ENCODE measurements at places on chromosomes 2 and 18. TPM values are rescaled to one million over a fixed set of nuclear protein-coding genes. Genes with fewer than 3 reads are reported as not detected.

GRCh38 chr2:124025171-124025580, at the start of gene CNTNAP5:
CNTNAP5 (plus strand) TSS chr2:124025287; CDS start chr2:124025651, 364 bp downstream.
- DNase-seq, result no peak

- DNase-seq, result no peak
These were observed 6.1 kb upstream of the ICA1L start for GRCh38 chr2:202877699-202878098.

DNA sequence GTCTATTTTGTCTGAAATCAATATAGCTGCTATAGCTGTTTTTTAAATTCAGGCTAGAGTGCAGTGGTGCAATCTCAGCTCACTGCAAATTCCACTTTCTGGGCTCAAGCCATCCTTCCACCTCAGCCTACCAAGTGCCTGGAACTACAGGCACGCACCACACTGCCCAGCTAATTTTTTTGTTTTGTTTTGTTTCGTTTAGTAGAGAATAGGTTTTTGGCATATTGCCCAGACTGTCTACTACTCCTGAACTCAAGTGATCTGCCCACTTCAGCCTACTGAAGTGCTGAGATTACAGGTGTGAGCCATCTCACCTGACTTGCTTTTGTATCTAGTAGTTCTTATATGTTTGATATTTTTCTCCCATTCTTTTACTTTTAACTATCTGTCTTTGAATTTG, 259.7 kb downstream of the CDH19 start:
- no peak for DNase-seq

- no peak for DNase-seq
These were observed 3.2 kb downstream of the SERPINB13 start for GRCh38 chr18:63590373-63590772.

DNA sequence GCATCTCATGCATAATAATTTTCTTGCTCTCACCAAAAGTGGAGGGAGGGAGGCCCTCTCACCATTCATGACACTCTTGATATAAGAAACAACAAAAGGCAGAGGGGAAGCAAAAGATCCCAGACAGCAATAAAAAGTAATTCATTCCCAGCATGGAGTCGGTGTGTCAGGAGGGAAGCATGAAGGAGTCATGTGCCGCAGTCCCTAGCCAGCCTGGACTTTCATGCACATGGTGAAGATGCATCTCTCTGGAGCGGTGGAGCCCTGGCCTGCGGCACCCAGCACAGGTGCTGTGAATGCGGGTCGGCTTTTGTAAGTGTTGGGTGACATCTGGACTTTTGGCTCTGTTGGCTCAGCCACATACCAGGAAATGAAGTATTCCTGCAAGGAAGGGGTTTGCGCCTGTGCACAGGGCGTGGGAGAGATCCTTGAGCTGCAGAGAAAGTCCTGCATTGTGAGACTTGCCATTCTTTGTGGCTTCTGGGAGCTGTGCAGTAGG, 119.4 kb downstream of the COPS8 start:
- peak; percentile 40 for DNase-seq

- no peak for DNase-seq
These were observed 3.9 kb upstream of the C2orf69 start for GRCh38 chr2:199907008-199907714.

DNA sequence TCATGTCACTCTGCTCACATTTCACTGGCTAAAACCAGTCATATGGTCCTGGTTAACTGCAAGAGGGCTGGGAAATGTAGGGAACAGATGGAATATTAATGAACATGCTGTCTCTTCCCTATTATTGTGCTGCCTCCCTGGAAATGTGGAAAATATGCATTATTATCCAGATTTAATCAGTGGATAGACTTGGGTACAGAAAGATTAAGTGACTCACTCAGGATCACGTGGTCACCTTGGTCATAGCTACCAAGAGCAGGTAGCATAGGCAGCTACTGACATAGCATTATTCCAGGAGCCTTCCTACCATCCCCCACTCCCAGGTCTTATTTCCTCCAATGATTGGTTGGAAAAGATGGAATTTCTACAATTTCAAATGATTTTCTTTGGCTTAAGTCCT, 141.1 kb downstream of the HRH4 start:
- no peak for DNase-seq

DNA sequence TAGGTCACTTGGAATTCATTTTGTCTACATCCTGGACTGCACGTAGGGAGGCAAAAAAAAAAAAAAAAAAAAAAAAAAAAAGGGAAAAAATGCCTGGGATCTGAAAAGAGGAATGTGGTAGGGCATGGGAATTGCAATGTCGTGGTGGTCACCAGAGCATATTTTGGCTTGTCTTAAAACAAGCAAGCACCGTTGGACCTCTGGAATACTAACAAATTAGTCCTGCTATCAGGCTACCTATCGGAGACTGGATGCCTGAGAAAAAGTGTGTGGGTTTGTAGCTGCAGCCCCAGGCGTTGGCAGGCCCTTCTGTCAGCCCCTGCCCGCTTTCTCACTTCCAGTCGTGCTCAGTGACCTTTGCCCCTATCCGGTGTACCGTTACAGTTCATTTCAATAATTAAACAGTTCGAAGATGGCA, 588.5 kb upstream of the ZEB2 start:
- DNase-seq, result peak; percentile 35

- DNase-seq, result no peak
These were observed 13.4 kb downstream of the CERS6 start for GRCh38 chr2:168469281-168469988.

- no peak for DNase-seq
These were observed 80.8 kb upstream of the ACSL3 start for GRCh38 chr2:222780051-222780450.

GRCh38 chr18:31487246-31488015, 10.5 kb upstream of the DSG2 start:
- DNase-seq, result peak; percentile 88

DNA sequence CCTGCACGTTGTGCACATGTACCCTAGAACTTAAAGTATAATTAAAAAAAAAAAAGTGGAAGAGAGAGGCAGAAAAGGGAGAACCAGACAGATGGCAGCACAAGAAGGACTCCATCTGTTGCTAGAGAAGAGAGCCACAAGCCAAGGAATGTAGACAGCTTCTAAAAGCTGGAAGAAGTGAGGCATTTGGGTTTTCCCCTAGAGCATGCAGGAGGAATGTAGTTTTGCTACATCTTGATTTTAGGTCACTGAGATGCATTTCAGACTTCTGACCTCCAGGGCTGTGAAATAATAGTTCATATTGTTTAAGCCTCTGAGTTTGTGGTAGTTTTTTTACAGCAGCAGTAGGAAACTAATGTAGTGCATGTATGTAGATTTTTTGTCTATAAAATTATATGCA, 46.0 kb downstream of the CAVIN2 start:
- peak; percentile 20 for DNase-seq

R3HDM1 gene
- total RNA-seq, result 7.8 TPM

GPR45 gene
- not detected for total RNA-seq

CCDC121 gene
- total RNA-seq, result 2.2 TPM

SEPTIN10 gene
- 83.9 TPM for total RNA-seq

FEV gene
- total RNA-seq, result not detected

SNORC gene
- total RNA-seq, result 0.28 TPM

All from IMR-90 (cell line).